Activated naive CD8-positive, alpha-beta T cell treated with anti-CD3 and anti-CD28 coated beads for 36 hours (primary cell): ENCODE measurements at places on chromosomes 3 and 15. TPM values are rescaled to one million over a fixed set of nuclear protein-coding genes. Genes with fewer than 3 reads are reported as not detected.

DNA sequence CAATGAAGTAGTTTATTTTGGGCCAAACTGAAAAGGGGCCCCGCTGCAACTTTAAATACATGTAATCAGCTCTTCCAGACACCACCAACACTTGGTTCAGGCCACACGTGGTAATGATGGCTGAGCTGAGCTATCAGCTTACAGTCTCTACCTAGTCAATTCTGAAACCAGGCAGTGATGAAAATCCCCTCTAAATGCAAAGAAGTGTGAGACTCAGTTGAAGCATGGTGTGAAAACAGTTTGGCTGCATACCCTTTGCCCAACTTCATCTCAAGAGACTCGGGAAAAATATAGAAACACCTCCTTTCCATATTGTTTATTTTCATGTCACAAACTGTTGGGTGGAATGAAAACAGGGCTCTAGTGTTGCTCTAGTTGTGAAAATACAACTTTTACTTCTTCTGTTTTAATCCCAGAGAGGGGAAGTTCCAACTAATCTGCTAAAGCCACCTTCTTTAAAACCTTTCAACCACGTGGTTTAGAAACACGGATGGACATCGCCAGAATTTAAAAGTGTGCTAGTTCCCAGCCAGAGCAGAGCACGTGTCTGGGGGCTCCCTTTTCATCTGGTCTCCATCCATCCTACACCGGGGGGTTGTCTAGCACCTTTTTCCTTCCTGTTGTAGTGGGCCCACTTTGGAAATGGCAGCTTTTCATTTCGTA, 229.1 kb downstream of the EPHB1 start:
- DNase-seq: no peak

The IGSF10 gene
- total RNA-seq: not detected

The GOLGA6L6 gene
- not detected for total RNA-seq

DNA sequence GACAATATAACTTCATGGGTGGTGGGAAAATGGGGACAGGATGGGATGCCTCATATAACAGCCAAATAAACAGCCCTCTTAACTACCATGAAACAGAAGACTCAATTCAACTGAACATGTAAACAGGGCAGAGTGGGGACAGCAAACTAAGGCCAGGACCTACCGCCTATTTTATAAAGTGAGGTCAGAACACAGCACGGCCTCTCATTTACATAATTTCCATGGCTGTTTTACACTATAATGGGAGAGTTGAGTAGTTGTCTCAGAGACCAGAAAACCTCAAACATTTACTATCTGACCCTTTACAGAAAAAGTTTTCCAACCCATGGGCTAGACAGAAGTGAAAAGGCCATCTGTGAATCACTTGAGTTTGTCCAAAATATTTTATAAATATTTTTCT, 56.7 kb upstream of the SNRPA1 start:
- DNase-seq: no peak

The TMCO5A gene
- not detected for total RNA-seq

The ST3GAL6 gene
- total RNA-seq: 0.28 TPM

DNA sequence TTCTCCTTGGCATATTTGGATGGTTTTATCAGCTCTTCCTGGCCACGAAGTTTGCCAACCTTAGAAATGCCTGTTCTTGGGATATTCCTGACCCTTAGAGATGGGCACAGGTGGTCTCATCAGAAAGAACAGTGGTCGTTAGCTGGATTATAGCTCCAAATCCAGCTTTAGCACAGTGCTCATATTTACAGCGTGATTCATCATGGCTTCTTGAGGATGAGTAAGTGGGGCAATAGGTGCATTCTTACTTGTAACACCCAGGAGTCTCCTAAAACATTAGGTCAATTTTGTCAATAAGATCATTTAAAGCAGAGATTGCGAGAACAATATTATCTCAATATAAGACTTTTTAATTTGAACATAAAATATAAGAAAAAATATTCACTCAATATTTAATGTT, 191.9 kb downstream of the GABRB3 start:
- no peak for DNase-seq

The RTP3 gene
- total RNA-seq: not detected

- no peak for DNase-seq
Measured at GRCh38 chr15:29934251-29934650, 112.0 kb upstream of the TJP1 start.

- DNase-seq: no peak
Measured at GRCh38 chr3:159922861-159923312, 65.7 kb upstream of the IL12A start.

The MUC4 gene
- total RNA-seq: 0.08 TPM

- no peak for DNase-seq
Measured at GRCh38 chr15:65362491-65362890, 15.3 kb downstream of the IGDCC3 start.

DNA sequence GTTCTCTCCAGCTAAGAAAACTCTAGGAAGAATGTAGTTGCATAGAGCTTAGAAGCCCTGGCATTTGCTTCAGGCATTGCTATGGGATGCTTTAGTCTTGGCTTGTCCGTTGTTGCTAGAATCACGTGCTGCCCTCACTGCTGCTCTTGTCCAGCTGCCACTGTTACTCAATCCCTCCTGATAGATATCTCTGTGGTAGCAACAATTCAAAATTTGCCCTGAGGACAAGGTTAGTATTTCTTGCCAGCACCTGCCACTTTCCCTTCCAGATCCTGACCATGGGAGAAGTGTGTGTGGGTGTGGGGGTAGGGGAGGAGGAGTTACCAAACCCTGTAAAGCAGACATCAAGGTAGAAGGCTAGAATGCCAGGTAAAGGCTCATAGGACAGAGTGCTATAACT, 113.8 kb downstream of the PPM1L start:
- no peak for DNase-seq

GRCh38 chr15:68183616-68184315, 21.4 kb downstream of the CALML4 start:
- no peak for DNase-seq

The CNBP gene
- 487 TPM for total RNA-seq

- DNase-seq: no peak
Measured at GRCh38 chr3:120024103-120024502, 70.1 kb downstream of the GSK3B start.

The IL12A gene
- total RNA-seq: 0.20 TPM

The TOPBP1 gene
- total RNA-seq: 84.4 TPM
